Right hindlimb (tissue), 1 donor: ENCODE measurements at places on chromosomes 6 and 20.
A peak's percentile ranks its signal among the peaks of the same experiment; 100 is the strongest.

- DNase-seq, result no peak
Observed at GRCh38 chr6:129605967-129606366, 104.0 kb downstream of the ARHGAP18 start.

- DNase-seq, result no peak
Observed at GRCh38 chr20:33667245-33667675, 517 bp downstream of the ACTL10 start.

- no peak for DNase-seq
Observed at GRCh38 chr6:42028234-42029061, 21.9 kb upstream of the TAF8 start.

DNA sequence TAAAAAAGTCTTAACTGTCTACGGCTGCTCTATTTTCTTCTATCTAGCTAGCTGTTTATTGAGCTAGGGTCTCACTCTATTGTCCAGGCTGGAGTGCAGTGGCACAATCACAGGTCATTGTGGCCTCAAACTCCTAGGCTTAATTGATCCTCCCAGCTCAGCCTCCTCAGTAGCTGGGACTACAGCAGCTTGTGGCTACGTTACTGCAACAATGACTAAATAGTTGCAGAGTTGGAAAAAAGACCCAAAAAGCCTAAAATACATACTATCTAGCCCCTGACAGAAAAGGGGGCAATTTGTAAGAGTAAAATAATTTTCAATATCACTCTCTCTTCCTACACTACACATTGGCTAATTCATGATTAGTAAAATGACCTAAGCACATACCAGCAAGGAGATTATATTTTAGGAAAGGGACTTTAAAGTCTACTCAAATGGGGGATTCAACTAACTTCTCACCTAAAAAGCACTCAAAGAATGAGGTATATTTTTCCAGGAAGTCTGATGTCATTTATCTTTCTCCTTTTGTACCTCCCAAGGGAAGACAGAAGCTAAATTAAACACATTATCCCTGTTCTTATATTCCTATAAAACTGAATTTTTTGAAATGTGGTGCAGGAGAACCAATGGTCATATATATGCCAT lies 82.8 kb downstream of the ZMYND8 start:
- DNase-seq, result no peak

DNA sequence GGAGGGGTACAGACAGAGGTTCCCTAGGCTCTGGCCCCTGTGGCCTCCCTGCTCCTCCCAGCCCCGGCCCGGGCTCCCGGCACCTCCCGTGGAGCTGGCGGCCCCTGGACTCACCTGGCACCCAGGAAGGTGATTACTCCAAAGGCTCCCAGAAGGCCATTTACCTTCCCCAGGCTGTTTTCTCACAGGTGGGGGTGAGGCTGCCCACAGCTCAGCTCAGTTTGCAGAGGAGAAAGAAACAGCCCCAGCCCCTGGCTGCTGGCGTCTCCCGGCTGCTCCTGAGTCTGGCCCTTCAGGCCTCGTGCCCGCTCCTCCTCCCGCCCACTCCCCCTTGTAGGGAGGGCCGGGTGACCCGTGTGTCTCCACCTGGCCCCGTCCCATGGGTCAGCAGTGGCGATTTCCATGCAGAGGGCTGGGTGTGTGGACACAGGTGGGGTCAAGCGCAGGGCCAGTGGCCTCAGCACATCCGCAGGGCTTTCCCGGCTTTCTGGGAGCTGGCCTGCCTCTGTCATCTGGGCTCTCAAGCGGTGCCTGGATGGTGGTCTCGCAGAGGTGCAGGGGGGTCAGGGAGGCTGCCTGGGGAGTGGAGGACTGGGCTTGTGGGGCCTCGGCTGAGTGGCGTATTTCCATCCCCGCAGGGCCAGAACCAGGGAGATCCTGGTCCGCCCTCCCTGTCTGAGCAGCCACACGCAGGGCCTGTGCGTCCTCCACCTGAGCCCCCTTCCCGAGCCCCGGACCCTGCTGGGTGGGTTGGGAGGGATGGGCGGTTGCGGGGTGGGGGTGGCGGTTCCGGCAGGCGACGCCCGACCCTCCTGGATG lies 20.2 kb upstream of the GATA5 start:
- no peak for DNase-seq

- DNase-seq, result no peak
Observed at GRCh38 chr6:115796829-115797228, 263.9 kb downstream of the FRK start.

DNA sequence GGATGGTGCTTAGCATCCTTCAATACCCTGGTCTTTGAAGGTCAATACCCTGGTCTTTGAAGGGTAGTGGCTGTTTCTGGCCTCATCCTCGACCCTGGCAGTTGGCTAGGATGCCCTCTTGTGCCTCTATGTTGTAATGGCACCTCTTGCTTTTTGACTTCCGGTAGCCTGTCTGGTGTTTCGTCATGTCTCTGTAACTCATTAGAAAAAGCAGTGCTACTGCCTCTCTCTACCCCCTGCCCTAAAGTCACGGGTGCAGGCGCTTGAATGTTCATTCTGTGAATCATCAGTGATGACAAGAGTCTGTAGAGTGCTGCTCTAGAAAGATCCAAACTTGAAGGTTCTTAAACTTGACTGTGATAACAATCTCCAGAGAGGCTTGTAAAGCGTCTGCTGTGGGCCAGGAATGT lies 28.3 kb downstream of the RSPO4 start:
- DNase-seq, result no peak

DNA sequence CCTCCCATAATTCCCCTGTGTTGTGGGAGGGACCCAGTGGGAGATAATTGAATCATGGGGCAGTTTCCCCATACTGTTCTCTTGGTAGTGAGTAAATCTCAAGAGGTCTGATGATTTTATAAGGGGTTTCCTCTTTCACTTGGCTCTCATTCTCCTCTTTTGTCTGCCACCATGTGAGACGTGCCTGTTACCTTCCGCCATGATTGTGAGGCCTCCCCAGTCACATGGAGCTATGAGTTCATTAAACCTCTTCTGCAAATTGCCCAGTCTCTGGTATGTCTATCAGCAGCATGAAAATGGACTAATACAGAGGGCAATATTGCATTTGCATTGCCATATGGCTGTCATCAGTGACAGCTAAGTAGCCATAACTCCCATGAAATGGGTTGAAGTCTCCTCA lies 63.2 kb downstream of the ZNF217 start:
- no peak for DNase-seq

GRCh38 chr6:169450097-169450496 lies 196.5 kb upstream of the THBS2 start:
- no peak for DNase-seq

- DNase-seq, result no peak
Observed at GRCh38 chr6:50549475-50549874, 163.9 kb upstream of the TFAP2D start.

GRCh38 chr6:118317581-118318563 lies 230.2 kb upstream of the PLN start:
- DNase-seq, result no peak

DNA sequence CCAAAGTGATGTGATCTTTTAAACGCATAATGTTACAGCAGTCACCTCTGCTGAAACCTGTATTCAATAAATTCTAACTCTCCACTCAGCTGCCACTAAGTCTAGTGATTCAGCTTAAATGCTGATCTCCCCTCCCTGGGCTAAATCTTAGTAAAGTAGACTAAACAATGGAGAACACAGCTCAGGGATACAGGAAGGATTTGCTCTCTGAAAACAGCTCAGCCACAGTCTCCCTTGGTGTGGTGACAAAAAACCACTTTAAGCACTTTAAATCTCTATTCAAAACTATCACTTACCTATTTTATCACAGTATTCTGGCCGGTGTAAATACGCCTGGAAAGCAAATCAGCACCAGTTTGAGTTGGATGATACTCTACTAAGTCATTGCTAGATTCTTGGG lies 130.6 kb downstream of the RFX6 start:
- DNase-seq, result no peak

- DNase-seq, result no peak
Observed at GRCh38 chr6:53702316-53702715, 36.8 kb upstream of the KLHL31 start.

GRCh38 chr6:6494677-6495076 lies 93.8 kb upstream of the LY86 start:
- no peak for DNase-seq

DNA sequence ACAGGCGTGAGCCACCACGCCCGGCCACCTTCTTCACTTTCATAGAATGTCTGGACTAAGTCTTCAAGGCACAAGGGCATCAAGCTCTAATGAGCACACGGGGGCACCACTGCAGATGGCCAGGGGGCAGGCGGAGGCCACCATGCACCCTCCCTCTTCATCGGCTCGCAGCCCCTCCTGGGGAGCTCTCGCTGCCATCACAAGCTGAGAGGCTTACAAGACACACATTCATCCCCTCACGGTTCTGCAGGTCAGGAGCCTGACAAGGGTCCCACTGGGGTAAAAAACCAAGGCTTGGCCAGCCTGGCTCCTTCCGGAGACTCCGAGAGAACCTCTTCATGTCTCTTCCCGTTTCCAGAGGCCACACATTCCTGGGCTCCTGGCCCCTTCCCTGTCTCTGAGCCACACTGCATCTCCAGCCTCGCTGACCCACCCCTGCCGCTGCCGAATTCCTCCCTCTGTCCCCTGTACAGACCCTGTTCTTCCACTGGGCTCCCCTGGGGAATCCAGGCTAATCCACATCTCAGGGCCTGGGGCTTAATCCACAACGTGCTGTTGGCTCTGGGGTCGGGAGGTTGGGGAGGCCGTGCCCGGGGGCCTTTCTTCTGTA lies 19.8 kb downstream of the DLL1 start:
- no peak for DNase-seq

GRCh38 chr20:54107600-54108325 lies 37.4 kb upstream of the BCAS1 start:
- DNase-seq, result no peak

DNA sequence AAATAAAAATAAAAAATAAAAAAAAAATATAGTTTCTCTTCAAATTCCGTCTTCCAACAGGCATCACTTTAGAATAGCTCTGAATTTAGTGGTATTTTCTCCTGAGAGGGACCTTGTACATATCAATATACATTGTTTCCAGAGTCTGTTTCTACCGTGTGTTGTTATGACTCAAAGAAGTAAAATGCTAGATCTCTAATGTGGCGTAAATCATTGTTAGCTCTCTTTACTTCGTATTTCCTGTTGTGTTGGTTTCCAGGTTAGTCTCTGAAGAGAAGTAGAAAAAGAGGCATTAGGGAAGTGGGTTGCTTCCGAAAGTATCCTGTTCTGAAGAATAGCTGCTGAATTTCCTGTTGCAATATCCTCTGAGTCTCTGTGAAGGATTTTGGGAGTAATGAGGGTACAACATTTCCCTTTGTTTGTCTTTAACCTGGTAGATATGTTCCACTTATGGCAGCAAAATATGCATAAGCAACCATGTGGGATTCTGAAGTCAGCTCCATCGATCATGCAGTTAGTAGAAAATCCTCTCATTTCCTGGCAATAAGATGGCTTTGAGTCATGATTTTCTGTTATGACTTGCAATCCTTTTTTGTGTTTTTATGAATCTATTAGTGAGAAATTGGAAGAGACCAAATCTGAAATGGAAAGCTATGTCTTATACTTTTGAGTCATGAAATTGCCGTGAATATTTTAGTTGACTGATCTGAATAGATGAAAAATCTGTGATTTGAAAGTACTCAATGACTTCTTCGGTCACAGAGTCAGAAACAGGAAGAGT lies 42.0 kb upstream of the MCHR2 start:
- DNase-seq, result no peak

DNA sequence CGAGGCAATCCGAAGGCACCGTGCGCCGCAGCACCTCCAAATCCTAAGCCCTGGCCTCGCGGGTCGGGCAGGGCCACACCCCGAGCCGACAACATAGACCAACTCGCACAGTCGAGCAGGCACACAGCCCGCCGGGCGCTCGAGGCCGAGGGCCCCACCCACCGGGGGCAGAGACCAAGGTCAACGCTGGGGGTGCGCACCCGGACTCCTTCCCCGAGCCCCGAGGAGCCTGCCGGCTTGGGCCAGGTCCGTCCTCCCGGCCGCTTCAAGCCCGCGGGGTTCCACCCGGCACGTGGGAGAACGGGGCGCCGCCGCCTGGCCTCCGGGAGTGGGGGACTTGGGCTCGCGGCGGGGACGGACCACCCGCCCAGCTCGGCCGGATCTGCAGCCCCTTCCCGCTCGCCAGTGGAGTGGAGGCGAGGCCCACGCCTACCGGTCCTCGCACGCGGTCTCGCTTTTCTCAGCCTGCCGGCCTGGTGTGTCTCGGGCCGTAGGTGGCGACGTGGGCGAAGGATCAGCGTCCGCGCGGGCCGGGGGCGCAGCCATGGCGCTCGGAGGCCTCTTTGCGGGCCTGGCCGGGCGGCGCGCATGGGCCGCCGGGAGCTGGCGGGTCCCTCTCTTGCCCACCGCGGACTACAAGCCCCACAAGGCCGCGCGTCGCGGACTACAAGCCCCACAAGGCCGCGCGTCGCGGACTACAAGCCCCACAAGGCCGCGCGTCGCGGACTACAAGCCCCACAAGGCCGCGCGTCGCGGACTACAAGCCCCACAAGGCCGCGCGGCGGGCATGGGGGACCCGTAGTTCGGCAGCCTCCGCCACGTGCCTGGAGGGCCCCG lies at the start of gene UCKL1:
Gene UCKL1, minus strand, starts transcription at position 590 of the 837 bp plus-strand sequence. Its CDS starts 44 bp downstream, at position 546.
- DNase-seq, result peak; percentile 93

GRCh38 chr6:71585472-71585871 lies 296.9 kb downstream of the OGFRL1 start:
- no peak for DNase-seq

DNA sequence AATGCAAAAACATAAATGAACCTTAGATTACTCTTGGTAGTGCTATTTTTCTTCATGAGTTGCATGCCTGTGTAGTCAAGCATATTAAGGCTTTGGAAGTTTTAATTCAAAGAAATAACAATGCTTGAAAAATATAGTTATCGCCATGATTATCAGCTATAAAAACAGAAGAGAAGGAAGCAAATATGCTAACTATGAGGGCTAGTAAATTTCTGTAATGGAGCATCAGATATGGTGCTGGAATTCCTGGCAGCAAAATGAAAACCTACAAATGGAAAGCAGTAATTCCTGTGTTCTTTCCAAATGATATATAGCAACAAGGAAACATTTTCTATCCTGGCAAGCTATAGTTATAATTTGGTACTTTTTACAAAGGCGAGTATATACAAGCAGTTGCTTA lies 29.7 kb downstream of the DOP1A start:
- no peak for DNase-seq

GRCh38 chr6:38775870-38776269 lies 60.8 kb downstream of the DNAH8 start:
- DNase-seq, result no peak

DNA sequence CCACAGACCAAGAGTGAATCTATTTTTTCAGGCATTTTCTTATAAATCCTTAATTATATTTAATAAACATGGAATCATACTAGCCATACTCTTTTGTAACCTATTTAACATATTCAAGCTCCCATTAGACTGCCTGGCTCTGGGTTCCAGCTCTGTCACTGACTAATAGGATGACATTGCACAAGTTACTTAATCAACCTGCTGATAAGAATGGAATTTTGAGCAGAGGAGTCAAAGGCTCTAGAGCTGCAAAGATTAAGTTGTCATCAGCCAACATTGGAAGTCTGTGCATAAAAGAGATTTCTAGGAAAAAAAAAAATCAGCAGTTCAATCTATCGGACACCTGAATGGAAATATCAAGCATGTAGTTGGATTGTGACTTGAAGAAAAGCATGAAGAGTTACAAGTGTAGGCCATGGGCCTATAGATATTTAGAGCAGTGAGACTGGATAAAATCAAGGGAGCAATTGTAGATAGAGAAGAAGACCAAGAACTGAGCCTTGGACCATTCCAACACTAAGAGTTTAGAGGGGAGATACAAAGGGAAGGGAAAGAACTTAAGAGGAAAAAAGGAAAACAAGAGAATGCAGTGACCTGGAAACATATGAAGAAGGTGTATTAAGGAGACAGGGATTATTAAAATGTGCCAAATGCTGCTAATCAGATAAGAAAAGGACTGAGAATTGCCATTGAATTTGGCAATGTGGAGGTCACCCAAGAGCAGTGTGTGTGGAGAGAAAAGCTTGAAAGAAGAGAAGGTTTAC lies 11.0 kb upstream of the HINT3 start:
- no peak for DNase-seq

- no peak for DNase-seq
Observed at GRCh38 chr20:44414346-44414714, 58.8 kb downstream of the HNF4A start.
